ENCODE measurements at places on chromosomes 11 and 22. TPM values are rescaled to one million over a fixed set of nuclear protein-coding genes. Genes with fewer than 3 reads are reported as not detected.
A peak's percentile ranks its signal among the peaks of the same experiment; 100 is the strongest.

The MUC6 gene
- not detected for total RNA-seq

The MPZL3 gene
- 1.1 TPM for total RNA-seq

The SELENOO gene
- total RNA-seq: 7.6 TPM

The HMGXB4 gene
- total RNA-seq: 55.9 TPM

The PRAME gene
- not detected for total RNA-seq

The IFTAP gene
- total RNA-seq: 112 TPM

- H3K4me1 ChIP-seq: no peaks in the 10 kb centered on the region
- H3K36me3 ChIP-seq: no peaks in the 10 kb centered on the region
- H3K27ac ChIP-seq: no peak overlapping the region
- DNase-seq: no peak
- no peak overlapping the region for H3K4me3 ChIP-seq
Observed at GRCh38 chr11:125886997-125887372, 483 bp upstream of the HYLS1 start.

DNA sequence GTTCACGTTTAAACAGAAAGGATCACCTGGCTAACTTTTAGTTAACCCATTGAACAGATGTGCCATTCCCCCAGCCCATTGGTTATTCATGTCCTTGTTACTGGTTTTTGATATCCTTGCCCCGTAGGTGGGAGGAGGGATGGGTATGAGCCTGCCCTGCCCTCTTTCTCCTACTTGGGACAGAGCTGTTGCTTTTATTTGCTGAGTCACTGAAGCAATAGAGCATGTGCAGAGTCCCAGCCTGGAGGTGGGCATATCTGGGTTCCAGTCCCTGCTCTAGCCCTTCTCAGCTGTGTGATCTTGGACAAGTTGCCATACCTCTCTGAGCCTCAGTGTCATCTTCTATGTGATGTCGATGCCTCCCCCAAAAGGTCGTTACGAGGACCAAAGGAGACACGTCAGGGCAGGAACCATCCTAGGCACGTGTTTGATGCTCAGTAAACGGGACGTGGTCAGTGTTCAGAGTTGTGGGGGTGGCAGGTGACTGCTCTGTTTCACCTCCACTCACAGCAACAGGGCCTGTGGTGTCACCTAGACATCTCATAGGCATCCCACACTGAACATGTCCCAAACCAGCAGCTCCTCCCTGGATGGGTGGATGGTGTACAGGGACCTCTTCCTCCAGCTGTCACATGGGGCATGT, 61.0 kb downstream of the BMAL1 start:
- H3K4me3 ChIP-seq: no peak overlapping the region
- no peak for DNase-seq
- no peaks in the 10 kb centered on the region for H3K36me3 ChIP-seq
- no peaks in the 10 kb centered on the region for H3K27me3 ChIP-seq

DNA sequence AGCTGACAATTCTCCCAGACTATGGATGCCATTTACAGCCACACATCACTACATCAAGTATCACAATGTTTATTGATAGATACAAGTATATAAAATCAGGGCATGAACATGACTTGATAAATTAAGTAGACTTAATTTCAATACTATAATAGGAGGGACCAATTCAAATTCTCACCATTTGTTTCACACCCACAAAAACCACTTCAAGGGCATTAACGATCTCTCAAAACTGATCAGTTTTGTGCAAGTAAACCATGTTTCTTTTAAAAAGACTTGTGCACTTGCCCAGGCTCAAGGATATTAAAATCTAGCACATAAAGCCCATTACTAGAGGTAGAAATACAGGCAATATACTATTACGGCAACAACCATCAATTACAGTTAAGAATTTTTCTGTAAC, 11.7 kb downstream of the EIF4G2 start:
- no peak for DNase-seq
- H3K4me1 ChIP-seq: no peaks in the 10 kb centered on the region
- H3K27me3 ChIP-seq: peaks cover 8% of the 10 kb centered on the region
- no peak overlapping the region for H3K4me3 ChIP-seq
- H3K36me3 ChIP-seq: peaks cover 60% of the 10 kb centered on the region
- peak overlapping the region; percentile 49 for H3K27ac ChIP-seq

- H3K36me3 ChIP-seq: no peaks in the 10 kb centered on the region
- peaks cover 14% of the 10 kb centered on the region for H3K27me3 ChIP-seq
- H3K4me3 ChIP-seq: no peak overlapping the region
Observed at GRCh38 chr11:134229126-134229790, 4.8 kb downstream of the VPS26B start.

GRCh38 chr22:47996446-47996857, 1234.0 kb downstream of the TBC1D22A start:
- H3K4me3 ChIP-seq: no peak overlapping the region
- no peak overlapping the region for H3K27ac ChIP-seq
- H3K36me3 ChIP-seq: no peaks in the 10 kb centered on the region
- H3K27me3 ChIP-seq: no peaks in the 10 kb centered on the region

DNA sequence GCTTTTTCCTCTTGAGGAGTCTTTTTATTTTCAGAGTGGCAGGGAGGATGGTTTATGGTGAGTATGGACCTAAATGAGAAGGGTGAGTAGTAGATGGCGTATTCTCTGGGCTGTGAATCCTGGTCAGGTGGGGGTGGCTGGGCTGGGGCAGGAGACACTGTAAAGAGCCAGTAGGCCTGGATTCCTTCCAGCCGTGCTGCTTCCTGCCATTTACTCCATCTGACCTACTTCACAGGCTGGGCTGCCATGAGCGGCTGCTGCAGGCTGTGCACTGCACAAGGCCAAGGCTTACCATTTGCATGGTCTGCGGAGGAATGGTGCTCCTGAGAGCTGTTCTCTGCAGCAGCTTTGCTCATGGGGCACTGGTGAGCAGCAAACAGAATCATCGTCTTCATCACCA, 297.6 kb downstream of the KIRREL3 start:
- no peaks in the 10 kb centered on the region for H3K27me3 ChIP-seq
- no peak overlapping the region for H3K27ac ChIP-seq
- no peaks in the 10 kb centered on the region for H3K36me3 ChIP-seq

DNA sequence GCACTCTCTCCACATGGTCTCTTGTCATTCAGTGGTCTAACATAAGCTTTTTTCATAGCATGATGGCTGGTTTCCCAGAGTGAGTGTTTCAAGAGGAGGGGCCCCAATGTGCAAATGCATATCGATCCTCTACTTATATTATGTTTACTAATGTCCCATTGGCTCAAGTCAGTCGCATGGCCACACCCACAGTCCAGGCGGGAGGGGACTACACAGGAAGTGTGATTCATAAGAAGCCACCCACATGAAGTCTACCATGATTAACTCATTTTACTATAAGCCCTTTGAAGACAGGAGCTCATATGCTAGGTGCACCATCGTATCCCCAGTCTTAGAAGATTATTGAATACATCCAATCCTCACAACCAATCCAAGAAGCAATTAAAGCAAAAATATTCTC, 89.5 kb upstream of the ISX start:
- DNase-seq: no peak
- no peaks in the 10 kb centered on the region for H3K36me3 ChIP-seq
- H3K4me3 ChIP-seq: no peak overlapping the region
- H3K27me3 ChIP-seq: no peaks in the 10 kb centered on the region

DNA sequence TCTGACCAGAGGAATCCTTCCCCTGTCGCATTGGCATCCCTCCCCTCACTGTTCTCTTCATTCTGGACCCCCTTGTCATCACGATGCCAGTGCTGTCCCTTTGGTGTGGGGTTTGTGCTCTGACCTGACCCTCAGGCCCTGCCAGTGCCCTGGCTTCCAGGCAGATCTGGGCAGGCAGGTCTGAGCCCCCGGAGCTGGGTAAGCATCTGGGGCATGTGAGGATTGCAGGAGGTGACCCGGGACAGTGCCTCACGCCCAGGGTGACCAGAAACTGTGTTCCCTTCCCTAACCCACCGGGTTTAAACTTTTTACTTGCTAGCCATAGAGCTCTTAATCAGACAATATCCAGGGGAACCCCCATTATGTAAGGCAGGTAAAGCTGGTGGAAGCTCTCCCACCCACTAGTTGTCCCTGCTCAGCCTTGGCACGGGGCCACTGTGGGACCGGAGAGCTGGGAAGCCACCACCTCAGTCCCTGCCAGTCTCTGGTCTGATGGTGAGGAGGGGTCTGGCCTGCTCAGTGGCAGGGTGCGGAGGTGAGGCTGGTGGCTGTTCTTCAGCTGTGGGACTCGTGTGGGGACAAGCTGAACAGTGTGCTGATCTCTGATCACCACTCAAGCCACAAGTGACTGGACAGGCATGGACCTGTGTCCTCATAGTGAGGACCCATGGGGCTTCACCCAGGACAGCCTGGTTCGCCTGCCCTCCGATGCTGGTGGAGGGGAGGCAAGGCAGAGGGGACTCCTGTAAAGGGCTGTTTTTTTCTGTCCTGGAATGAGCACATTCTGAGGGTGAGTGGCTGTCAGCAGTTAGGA, 38.0 kb downstream of the BCR start:
- H3K27ac ChIP-seq: no peak overlapping the region
- DNase-seq: no peak
- H3K4me3 ChIP-seq: no peak overlapping the region
- peaks cover 27% of the 10 kb centered on the region for H3K4me1 ChIP-seq
- no peaks in the 10 kb centered on the region for H3K27me3 ChIP-seq

DNA sequence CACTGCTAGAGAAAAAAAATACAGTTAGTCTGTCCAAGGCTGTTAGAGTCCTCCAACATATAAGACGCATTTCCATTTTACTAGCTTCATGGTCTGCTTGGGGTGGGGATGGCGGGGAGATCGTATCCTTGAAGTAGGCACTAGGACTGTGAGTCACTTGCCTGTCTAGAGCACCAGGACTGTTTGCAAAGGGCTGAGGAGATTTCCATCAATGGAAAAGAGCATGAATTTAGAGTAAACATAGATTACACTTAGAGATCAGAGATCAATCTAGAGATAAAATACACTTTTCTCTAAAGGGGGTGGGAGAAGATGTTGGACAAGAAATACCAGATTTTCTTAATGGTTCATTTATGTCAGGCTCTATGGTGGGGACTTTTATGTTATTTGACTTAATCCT, 1.7 kb upstream of the MS4A7 start:
- H3K27ac ChIP-seq: no peak overlapping the region
- no peaks in the 10 kb centered on the region for H3K27me3 ChIP-seq
- no peaks in the 10 kb centered on the region for H3K36me3 ChIP-seq
